Stimulated activated CD8-positive, alpha-beta memory T cell treated with anti-CD3 and anti-CD28 coated beads, Interleukin-7, amount 100 ng/mL, for 24 hours (primary cell): ENCODE measurements at places on chromosomes 11 and 22.

GRCh38 chr11:109241988-109242536 is 179.9 kb upstream of the C11orf87 start:
- no peak for DNase-seq

- DNase-seq: no peak
Observed at GRCh38 chr11:126293726-126294125, 10.1 kb upstream of the DCPS start.

DNA sequence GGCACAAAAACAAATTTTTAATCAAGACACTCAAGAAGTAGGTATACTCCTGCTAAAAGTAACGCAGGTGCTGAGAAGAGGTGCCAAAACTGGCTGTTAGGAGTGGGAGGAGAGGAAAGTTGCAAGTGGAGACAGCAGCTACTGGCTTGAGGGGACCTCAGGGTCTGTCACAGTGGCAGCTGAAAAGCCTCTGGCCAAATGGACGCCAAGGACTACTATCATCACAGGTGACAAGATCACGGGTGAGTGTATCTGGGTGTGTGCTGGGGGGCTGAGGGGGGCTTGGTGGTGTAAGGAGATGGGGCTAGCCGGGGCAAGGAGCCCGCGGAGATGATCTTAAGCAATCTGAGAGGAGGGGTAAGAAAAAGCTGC is 687 bp downstream of the ZNF202 start:
- DNase-seq: no peak

GRCh38 chr11:60165538-60165937 is 17.3 kb downstream of the MS4A6A start:
- DNase-seq: no peak

GRCh38 chr11:102703826-102704493 is 1.6 kb downstream of the MMP27 start:
- DNase-seq: no peak

- no peak for DNase-seq
Observed at GRCh38 chr22:30767661-30768060, 73.0 kb downstream of the OSBP2 start.

GRCh38 chr11:2816523-2816922 is 69.1 kb downstream of the CDKN1C start:
- no peak for DNase-seq

DNA sequence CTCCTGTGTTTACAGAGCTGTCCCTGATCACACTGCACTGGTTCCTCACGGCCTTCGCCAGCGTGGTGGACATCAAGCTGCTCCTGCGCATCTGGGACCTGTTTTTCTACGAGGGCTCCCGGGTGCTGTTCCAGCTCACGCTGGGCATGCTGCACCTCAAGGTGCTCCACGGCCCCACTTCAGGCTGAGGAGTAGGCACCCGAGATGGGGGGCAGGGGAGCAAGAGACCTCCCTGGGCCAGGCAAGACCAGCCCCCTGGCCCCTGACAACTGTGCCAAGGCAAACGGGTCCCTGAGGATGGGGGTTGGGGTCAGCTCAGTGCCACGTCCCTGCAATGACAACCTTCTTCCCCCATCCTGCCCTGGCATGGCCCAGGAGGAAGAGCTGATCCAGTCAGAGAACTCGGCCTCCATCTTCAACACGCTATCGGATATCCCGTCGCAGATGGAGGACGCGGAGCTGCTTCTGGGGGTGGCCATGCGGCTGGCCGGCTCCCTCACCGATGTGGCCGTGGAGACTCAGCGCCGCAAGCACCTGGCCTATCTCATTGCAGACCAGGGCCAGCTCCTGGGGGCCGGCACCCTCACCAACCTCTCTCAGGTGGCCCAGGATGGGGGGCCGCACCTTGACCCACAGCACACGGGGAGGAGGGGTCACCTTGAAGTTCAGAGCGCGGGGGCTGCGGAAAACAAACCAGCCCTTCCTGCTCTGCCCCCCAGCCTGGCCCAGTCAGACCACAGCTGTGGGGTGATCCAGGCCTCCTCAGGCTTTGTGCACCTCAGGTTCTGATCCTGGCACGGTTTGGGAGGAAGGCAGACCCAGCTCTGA is 35.9 kb downstream of the SGSM3 start:
- no peak for DNase-seq

GRCh38 chr11:60098508-60098907 is 10.0 kb downstream of the MS4A2 start:
- no peak for DNase-seq

DNA sequence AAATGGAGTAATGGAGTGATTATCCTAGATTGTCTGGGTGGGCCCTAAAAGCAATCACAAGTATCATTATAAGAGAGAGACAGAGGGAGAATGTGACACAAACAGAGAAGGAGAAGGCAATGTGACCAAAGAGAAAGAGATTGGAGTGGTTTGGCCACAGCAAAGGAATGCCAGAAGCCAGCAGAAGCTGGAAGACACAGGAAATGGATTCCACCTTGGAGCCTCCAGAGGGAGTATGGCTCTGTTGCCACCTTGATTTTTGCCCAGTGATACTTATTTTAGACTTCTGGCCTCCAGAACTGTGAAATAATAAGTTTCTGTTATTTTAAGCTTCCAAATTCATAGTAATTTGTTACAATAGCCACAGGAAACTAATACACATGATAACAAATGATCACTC is 36.8 kb upstream of the OR5P2 start:
- DNase-seq: no peak

DNA sequence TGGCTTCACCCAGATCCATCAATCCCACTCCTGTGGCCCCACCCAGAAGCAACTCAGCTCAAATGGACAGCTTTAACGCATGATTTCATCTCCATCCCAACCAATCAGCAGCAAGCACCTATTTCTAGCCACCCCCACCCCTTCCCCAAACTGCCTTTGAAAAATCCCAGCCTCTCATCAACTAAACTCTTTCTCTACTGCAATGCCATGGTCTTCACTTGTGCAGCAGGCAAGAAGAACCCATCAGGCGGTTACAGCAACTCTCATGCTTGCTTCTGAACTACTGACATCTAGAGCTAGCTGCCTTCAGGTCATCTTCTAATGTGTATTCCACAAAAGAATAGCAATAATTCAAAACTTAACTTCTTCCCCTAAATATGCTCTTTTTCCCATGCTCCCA is 42.1 kb upstream of the STK33 start:
- DNase-seq: no peak

DNA sequence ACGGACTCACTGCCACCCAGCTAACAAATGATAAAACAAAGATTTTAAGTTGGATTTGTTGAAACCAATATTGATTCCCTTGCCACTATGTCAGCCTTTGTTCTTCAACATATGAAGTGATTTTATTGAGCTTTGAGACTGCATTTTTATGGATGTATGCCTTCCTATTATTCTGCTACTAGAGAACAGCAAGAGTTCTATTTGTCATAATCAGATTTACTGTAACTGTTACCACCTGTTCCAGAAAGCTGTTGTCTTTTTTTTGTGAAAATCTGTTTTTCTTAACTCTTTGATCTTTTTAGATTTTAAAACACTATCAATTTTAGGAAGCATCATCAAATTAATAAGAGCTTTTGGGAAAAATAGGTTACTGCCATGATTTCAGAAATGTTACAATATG is 114.4 kb downstream of the MUC15 start:
- DNase-seq: no peak

- DNase-seq: peak; percentile 35
Observed at GRCh38 chr11:94876645-94877442, 96.5 kb downstream of the CWC15 start.

DNA sequence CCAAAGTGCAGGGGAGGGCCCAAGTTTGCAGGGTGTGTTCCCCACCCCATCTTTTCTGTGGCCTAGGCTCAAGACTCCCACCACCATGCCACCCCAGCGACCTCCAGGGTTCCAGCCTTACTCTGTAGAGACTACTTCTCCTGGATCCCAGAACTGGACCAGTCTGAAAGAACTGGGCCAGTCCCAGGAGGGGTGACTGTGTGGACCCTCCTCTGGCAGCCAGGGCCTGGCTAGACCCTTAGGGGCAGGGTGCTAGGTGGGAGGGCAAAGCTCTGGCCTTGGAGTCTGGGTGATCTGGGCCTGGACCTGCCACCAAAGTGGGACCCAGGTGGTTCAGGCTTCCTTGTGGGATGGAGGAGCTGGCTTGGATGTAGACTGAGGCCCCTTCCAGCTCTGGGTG is 41.8 kb upstream of the ACCSL start:
- no peak for DNase-seq

- DNase-seq: no peak
Observed at GRCh38 chr22:47568700-47569099, 806.2 kb downstream of the TBC1D22A start.

DNA sequence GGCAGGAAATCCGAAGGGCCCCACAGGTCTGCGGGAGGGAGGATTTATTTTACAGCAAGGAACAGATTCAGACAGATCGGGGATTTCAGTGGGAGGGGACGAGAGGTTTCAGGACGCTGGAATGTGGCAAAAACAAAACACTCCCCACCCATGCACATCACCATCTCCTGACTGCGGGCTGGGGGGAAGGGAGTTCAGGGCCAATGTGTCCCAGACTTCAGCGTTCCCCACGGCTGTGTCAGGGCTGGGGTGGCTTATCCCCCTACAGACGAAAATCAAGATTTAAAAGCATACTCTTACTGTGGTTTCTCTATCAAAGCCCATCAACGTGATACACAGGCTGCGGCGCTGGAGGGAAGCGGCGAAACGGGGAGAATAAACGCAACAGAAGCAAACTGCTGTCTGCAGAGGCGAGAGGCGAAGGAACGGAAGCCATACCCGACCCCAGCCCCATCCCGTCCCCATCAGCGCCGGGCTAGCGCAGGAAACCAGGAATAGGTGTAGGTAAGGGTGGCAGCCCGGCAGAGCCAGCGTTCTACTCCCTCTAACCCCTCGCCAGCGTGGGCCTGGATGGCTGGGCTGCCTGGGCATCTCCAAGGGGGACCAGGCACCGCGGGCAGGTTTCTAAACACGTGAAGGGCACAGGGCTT is 2.7 kb downstream of the TENM4 start:
- no peak for DNase-seq

DNA sequence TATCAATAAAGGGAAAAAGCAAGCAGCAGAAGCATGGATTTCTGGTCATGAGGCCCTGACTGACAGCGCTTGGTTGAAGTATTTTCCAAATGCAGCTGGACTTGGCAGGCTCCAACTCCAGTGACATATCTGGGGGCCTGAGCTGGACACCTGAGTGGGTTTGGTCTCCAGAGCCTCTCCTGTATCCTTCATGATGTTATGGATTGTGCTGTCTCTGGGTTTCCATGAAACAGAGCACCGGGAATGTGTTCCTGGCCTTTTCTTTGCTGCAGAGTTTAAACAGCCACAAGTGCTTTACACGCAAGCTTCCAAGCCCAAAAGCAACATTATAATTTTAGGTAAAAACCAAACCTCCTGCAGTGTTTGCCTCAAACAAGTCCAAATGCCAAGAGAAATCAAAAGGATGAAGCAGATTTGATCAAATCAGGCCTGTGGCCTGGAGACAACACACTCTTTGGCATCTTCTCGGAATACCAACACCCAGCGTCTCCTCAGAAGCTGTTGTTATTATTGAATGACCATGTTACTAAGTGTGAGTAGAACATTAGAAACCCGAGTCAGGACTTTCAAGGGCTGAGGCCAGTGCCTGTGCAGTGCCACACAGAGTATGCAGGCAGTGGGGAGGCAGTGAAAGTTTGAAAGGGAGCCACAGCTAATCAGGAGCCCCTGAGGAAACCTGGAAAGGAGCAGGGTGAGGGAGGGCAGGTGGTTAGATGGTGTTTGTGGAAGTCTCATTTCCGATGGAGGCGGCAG is 42.0 kb downstream of the ME3 start:
- no peak for DNase-seq

DNA sequence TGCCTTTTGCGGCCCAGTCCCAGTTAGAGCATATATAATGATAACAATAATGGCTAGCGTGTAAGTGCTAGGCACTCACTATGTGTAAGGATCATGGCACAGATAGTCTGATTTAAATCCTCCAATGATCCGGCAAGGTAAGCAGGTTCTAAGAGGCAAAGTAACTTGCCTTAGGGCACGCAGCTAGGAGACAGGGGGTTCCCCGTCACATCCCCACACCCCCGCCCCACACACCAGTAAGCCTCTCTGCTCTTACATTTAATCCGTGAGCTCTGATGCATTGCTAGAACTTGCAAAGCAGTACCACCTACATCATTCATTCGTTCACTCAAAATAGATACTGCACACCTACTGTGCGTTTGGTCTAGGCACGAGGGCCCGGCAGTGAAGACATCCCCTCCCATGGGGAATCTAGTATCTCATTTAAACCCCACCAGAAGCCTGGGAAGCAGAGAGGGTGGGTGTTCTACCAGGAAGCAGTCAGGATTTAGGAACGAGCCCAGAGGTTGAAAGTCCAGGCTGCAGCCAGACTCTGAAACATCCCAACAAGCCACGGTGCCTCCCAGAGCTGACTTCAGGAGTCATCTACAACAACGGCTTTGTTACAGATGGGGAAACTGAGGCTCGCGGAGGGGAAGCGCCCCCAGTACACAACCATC is 20.6 kb downstream of the TMPRSS6 start:
- no peak for DNase-seq

- no peak for DNase-seq
Observed at GRCh38 chr11:119641983-119642745, 86.8 kb downstream of the NECTIN1 start.

DNA sequence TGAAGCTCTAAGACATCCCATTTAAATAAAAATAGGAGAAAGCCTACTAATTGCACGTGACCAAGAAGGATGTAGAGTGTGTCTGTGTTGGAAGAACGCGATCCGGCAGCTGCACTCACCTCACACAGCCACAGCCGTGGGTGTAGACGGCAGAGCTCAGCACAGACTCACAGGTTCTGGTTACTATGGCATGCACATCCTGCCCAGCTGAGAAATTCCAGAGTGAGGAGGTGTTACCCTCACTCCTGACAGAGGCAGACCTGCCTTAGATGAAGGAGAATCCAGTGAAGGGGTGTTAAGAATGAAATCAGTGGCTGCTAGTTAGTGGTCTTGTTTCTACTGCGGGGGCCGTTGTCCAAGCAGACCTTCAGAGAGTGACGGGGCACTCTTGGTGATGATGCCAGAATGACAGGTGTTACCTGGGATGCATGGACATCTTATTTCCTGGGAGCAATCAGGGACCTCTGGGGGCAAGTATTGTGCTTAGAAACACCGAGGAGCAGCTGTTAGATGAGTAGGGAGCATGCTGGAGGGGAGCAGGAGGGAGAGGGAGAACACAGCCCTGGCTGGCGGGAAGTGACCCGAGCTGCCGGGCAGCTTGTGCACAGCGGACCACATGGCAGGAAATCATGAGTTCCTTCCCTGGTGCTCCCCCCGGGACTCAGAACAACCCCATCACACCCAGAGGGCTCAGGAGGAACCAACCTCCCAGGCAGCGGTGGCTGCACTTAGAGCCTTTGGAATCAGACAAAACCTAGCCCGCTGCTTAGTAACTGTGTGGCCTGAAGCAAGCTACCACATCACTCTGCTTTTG is 12.3 kb downstream of the KCNJ5 start:
- no peak for DNase-seq
